Motor neuron (in vitro differentiated cells): ENCODE measurements at places on chromosomes 13 and 19. TPM values are rescaled to one million over a fixed set of nuclear protein-coding genes. Genes with fewer than 3 reads are reported as not detected.

DNA sequence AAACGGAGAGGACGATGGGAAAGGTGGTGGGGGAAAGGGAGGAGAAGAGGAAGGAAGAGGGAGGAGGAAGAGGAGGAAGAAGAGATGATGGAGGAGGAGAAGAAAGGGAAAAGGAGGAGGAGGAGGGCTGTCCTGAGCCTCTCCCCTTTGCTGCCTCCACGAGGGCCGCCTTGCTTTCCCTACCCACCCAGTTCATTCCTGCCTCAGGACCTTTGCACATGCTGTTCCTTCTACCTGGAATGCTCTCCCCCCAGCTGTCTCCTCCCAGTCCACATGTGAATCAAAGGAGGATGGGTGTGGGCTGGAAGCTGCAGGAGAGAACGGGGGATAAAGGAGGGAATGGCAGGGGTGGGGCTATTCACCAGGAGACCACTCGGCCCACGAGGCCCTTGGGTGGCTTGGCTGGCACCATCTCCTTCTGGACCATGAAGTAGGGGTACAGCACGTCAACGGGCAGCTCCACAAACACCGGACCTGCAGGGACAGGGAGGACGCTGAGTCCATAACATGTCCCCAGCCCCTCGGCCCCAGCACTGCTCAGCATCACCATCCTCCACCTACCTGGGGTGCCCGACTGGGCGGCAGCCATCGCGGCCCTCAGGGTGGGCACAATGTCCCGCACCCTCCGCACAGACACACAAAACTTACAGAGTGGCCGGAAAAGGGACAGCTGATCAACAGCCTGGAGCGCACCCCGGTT is 15.3 kb downstream of the SYDE1 start:
- ATAC-seq, result no peak

DNA sequence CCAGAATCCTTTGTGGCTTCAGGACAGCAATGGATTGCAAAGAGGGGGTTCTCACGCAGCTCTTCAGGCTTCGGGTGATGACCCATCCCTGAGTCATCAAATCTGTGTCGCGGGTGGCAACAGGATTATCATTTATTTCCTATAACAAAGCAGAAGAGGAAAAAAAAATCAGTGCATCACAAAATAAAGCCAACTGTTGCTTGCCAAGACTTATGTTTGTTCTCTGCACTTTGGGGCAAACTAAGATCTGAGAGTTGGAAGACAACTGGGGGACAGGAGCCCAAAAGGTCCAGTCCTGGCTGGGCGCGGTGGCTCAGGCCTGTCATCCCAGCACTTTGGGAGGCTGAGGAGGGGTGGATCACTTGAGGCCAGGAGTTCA is 6.4 kb downstream of the GNA15 start:
- ATAC-seq, result no peak

GRCh38 chr13:72565893-72566292 is 161.5 kb downstream of the MZT1 start:
- no peak for ATAC-seq

The SLC7A1 gene
- total RNA-seq, result 26.4 and 26.7 TPM in 2 replicates

The MEIOSIN gene
- 0.09 and 0.15 TPM in 2 replicates for total RNA-seq

DNA sequence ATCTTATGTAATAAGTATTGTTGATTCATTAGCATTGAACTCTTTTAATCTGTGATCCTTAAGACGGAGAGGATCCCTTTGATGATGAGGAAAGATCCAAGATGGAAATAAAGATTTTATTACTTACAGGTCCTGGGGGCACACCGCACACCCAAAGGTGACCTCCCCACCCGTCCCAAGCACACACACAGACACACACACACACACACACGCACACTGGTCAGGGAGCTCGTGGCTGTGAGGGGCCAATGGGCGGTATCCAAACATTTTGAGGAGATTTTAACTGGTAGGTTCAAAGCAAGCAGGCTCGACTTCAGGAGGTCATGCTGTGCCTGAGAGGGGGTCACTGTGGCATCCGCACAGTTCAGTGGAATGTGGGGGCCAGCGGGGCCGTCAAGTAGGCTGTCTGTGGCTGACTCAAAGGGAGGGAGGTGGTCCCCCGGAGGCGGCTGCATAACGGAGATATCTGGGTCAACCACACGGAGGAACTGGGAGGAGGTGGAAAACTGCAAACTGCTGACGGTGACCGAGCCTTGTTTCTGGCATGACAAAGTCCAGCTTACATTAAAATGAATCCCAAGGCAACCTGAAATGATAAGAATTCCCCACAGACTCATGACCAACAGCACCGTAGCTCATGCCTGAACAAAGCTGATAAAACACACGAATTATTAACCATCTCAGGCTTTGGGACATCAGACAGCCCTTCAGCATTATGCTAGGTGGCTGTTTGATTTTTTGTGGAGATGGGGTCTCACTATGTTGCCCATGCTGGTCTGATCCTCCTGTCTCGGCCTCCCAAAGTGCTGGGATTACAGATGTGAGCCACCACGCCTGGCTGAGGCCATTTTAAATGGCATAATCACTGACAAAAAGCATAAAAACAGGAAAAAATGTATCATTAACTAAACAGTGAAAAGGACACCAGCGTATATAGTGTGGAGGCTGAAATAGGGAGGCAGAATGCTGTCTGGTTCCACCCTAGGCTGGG is 20.9 kb upstream of the SIGLEC11 start:
- no peak for ATAC-seq

The TRIM28 gene
- total RNA-seq, result 521 and 523 TPM in 2 replicates

The KLK1 gene
- 1.6 and 1.7 TPM in 2 replicates for total RNA-seq

DNA sequence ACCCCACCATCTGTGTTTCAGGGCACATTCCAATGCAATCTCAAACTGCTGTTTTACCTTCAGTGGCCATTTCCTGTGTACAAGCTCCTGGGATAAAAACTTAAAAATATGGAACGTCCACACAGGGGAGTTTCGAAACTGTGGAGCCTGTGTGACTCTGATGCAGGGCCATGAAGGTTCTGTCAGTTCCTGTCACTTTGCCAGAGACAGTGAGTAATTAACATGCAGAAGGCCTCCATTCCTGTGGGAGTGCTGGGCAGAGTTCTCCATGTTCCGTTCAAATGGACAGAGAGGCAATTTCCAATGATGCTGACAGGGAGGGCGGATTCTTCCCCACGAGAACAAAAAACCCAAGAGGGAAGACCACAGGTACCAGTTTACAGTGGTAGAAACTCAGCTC is 24.4 kb downstream of the WDR88 start:
- no peak for ATAC-seq

GRCh38 chr13:80430561-80430960 is 89.6 kb upstream of the SPRY2 start:
- no peak for ATAC-seq

The ZNF878 gene
- 0.58 TPM in 1 of 2 replicates, not detected in the other for total RNA-seq

GRCh38 chr19:18164072-18164471 is 9.5 kb upstream of the IFI30 start:
- no peak for ATAC-seq

DNA sequence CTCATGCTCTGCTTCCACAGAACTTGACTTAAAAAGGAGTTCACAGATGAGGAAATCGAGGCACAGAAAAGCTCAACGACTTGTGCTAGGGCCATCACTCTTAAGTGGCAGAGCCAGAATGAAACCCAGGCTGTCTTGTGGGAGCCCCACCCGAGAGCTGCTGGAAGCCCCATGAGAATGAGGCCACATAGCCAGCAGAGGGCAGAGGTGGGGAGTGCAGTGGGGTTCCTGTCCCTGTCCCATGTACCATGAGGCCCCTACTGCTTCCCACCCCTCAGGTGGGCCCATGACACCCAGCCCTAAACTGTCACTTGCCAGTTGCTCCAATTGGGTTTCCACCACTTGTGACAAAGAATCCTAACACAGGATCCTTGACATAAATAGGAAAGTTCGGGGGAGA is 175.9 kb downstream of the IRS2 start:
- ATAC-seq, result no peak

DNA sequence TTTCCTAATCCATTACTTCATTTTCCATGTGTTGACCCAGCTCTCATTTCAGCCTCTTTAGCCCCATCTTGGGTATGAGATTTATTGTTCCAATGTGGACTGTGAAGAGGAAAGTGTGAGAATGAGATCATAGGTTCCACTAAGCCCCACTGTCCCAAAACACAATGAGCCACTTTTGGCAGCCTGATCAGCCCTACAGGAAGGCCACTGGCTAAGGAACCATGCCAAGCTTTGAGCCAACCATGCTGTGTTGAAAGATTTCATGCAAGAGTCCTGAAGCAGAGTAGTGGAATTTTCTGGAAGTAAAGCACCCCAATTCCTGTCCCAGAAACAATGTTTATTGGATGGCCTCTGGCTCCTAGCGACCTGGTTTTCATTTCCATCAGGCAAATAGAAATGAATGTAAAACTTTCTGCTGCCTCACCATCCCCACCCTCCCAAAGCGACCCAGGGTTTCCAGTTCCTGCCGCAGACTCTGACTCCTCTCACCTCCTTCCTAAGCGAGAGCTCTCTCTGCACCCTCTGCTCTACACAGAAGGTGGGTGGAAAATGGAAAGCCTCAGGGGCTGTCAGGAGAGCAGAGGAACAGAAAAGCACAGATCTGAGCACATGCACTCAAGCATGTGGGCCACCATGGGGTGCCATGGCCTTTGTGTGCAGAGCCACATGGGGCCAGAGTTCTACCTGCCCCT is 73.1 kb downstream of the KCTD12 start:
- ATAC-seq, result no peak

The CALR gene
- 653 and 798 TPM in 2 replicates for total RNA-seq

The EFNA2 gene
- not detected in 2 replicates for total RNA-seq

DNA sequence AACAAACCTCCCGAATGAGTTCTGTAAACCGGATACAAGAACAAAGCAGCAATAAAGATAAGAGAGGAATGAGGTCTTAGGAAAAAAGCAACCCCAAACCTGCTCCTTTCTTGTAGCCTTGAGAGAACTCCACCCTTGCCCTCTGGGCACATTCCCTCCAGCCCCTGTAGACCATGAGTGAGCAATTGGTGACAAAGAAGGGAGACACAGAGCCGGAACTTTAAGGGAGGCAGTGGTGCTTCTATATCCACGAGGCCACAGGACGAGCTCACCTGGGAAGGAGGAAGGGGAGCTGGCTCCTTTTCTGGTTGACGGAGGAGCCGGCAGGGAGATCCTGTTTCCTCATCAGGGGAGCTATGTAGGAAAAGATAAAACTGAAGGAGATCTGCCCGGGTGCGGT is 13.0 kb downstream of the BRME1 start:
- no peak for ATAC-seq

DNA sequence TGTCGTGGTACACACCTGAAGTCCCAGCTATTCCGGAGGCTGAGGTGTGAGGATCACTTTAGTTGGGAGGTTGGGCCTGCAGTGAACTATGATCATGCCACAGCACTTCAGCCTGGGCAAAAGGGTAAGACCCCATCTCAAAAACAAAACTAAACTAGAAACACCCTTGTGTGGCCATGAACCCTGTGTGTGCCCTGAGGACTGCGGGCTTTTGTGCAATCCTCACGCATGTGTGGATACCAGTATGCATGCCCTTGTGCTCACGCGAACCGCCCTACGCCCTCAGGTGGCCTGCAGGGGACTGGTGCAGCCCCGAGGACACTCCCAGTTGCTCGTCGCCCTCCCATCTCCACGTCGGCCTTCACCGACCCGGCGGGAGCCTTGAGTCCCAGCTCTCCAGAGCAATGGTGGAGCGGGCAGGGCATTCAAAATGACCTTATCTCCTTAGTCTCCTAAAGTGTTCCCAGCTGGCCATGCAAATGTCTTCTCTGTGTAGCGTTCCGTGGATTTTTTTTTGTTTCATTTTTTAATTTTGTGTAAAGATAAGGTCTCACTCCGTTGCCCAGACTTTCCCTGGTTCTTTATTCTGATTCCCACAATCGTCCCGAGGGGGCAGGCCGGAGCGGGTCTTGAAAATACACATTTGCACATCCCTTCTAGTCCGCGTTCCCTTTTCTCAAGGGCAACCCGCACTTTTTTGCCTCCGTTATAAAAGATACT is 868 bp upstream of the EGLN2 start:
- ATAC-seq, result peak; percentile 55

GRCh38 chr13:49667773-49668172 is 23.5 kb downstream of the EBPL start:
- ATAC-seq, result no peak

GRCh38 chr19:3163943-3164342 is 14.6 kb upstream of the S1PR4 start:
- ATAC-seq, result no peak

DNA sequence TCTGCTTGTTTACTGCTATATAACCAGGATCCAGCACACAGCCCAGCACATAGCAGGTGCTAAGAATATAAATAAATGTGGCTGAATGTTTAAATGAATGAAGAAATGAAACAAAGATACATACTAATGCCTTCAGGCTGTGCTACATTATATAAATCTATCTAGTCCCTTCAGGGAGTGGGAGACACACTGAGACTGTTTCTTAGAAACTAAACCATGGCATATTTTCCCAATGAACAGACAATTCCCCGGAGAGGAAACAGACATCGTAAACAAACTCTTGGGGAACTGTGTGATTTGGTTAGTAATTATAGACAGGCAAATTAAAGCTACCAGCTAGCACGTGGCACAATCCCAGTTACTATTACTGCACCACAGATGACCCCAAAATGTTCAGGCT is 9.7 kb upstream of the FEM1A start:
- no peak for ATAC-seq

The GPC6 gene
- 1.4 and 1.8 TPM in 2 replicates for total RNA-seq

GRCh38 chr13:60066226-60066625 is 97.5 kb downstream of the DIAPH3 start:
- ATAC-seq, result no peak

DNA sequence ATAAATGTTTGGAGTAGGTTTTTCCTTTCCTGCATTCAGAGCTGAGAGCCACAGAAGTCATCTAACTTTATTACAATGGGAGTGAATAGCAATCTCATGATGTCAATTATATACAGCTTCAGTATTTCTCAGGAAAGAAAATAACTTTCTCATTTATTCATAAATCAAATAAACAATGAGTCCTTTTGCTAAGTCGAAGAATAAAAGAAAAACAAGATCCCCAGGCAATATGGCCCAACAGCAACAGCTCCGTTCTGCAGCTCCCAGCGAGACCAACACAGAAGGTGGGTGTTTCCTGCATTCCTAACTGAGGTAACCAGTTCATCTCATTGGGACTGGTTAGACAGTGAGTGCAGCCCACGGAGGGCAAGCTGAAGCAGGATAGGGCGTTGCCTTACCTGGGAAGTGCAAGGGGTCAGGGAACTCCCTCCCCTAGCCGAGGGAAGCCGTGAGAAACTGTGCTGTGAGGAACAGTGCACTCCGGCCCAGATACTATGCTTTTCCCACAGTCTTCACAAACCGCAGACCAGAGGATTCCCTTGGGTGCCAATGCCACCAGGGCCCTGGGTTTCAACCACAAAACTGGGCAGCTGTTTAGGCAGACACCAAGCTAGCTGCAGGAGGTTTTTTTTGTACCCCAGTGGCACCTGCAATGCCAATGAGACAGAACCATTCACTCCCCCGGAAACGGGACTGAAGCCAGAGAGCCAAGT is 128.2 kb downstream of the SLITRK1 start:
- ATAC-seq, result no peak

DNA sequence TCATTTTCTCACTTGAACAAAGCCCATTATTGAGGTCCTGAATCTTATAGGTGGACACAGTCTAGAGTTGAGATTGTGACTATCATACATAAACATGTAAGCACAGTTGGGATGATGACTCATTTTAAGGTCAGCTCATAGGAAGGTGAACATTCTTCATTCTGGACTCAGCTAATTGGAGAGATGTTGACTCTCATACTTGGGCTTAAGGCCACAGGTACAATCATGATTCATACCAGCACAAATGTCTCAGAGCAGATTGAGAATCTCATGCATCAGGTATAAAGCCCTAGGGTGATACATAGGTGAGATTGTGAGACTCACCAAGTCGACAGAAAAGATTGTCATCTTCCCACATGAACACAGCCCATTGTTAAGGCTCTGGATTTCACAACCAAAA is 62.3 kb upstream of the ZNF724 start:
- no peak for ATAC-seq

GRCh38 chr19:39173502-39173991 is 23.2 kb upstream of the NCCRP1 start:
- ATAC-seq, result no peak

The NLRP9 gene
- total RNA-seq, result 0.28 TPM in 1 of 2 replicates, not detected in the other
